ENCODE measurements at places on chromosomes 2 and 18. TPM values are rescaled to one million over a fixed set of nuclear protein-coding genes. Genes with fewer than 3 reads are reported as not detected.

DSG1 gene
- not detected for total RNA-seq

RTP5 gene
- total RNA-seq = not detected

IL18R1 gene
- total RNA-seq = 0.52 TPM

IL36G gene
- total RNA-seq = not detected

METTL5 gene
- total RNA-seq = 29.7 TPM

CYP26B1 gene
- total RNA-seq = 6.8 TPM

TOGARAM2 gene
- total RNA-seq = 0.52 TPM

KIF1A gene
- total RNA-seq = 4.7 TPM
